ENCODE measurements at places on chromosomes 5 and 9.
A peak's percentile ranks its signal among the peaks of the same experiment; 100 is the strongest.

GRCh38 chr5:91407204-91407603 is 24.1 kb upstream of the ARRDC3 start:
- DNase-seq = no peak

DNA sequence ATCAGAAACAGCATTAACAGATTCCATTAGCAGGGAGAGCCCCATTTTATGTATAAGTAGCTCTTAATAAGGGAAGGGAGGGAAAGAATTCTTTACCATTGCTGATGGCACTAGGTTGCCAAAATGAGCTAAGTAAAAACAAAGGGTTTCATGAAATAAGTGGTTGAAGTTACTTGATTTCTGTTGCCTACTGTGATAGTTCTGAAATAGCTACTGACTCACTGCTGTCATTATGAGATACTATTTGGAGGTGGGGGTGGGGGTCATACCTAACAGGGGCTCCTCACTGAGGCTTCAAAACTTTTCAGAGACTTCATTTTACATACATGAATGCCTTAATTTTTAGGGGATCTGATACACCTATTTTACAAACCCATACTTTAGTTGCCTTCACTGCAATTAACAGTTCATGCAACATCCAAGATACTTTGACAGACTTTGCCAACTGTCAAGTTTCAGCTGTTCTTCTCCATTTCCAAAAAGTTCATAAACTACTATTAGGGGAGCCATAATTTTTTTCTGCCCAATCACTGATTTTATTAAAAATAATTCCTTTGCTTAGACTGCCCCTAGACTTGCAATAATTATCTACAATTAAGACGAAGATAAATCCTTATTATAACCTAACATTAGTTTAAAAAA is 4.6 kb downstream of the HOMER1 start:
- no peak for DNase-seq

DNA sequence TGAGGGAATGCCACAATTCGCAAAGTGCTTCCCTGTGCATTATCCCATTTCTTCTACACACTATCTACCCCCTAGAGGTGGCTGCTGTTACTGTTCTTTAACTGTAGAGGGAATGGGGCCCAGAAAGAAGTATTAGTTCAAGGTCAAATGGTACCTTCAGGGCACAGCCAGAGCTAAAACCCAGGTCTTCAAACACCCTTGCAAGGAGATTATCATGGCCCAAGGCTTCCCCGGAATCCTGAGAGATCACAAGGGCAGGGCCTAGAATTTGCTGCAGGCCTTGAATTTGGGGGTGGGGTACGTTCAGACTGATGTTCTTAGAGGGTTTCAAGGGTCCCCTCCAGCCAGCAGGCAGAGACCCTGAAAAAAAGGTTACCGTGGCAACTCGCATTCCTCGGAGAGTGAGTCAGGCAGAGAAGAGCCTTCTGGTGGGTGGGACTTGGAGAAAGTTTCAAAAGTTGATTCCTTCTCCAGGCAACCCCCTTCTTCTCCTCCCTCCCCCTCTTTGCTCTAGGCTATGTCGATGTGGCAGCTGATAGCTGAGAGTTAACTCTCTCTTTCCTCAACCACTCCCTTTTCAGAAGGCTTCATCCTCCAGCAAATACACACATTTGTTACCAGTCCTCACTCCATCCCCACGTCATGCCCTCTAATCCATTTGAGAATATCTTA is 1.9 kb downstream of the SPARC start:
- DNase-seq = no peak

GRCh38 chr9:129487658-129488483 is 133.0 kb downstream of the C9orf50 start:
- DNase-seq = no peak

DNA sequence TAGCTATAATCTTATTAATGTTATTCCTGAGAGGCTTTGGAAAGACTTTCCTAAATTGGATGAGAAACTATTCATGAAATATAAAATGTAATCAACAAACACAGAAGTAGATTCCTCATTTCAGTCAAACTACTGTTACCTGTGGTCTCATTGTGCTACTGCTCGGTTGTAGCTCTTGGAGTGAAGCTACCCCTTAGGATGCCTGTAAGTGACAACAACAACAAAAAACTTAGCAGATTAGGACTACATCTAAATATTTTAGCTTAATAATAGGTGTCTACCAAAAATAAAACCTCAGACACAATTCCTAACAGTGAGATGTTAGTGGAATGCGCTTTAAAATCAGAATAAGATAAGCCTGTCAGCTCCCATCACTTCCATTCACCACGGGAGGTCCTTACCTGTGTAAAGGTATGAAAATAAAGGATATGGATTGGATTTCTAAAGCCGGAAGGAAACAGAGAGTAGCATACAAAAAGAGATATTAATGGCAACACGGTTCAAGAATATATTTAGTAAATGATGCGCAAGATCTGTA is 369.2 kb downstream of the OSTF1 start:
- no peak for DNase-seq

- DNase-seq = no peak
These were observed 15.5 kb downstream of the ENC1 start for GRCh38 chr5:74624931-74625505.

DNA sequence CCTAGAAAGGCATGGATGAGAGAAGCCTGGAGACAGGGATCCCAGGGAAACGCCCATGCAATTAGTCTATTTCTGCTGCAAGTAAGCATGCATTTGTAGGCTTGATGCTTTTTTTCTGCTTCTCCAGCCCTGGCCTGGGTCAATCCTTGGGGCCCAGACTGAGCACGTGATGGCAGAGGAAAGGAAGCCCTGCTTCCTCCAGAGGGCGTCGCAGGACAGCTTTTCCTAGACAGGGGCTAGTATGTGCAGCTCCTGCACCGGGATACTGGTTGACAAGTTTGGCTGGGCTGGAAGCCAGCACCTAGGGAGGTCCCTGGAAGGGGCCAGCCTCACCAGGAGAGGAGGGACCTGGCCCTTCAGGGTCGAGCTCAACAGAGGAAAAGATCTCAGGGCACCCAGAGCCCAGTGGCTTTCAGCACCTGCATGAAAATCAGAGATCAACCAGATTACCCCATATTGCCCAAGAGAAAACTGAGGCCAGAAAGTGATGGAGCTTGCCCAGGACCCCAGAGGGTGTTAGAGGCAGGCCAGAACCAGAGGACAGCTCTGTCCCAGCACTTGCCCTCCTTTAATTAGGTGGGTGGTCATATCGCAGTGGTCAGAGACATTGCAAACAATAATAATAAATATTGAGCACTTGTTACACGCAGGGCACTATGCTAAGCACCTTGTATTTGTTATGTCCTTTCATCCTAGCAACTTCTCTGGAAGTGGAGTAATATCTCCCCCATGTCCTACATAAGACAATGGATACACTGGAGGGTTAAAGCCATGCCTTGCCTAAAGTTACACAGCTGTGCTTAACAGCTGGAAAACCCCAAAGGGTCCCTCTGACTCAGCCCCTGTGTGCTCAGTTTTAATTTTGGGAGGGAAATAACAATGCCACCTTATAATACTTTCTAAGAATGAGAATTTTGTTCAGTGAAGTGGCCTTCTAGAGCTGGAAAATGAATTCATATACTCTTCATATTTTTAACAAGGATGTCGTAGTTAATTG is 67.1 kb downstream of the KLF4 start:
- DNase-seq = peak; percentile 32

- no peak for DNase-seq
These were observed 27.7 kb upstream of the TNIP1 start for GRCh38 chr5:151108566-151108965.

- no peak for DNase-seq
These were observed 151.8 kb upstream of the GPR151 start for GRCh38 chr5:146667633-146668272.

DNA sequence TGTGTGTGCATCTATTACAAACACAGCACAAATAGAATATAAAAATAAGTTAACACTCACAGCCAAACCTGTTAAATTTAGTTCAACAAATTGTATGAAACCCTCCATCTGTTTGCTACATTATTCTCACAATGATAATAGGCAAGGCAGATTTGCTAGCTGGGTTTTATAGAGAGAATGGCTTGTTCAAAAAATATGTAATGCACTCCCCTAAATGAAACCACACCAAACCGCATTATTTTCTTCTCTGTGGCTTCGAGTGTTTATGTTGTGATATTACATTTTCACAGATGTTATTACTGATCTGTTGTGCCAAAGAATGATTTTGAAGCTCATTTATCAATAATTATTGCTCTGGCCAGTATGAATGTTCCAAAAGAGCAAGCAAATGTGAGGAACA is 92.9 kb downstream of the SPATA31D1 start:
- DNase-seq = no peak

DNA sequence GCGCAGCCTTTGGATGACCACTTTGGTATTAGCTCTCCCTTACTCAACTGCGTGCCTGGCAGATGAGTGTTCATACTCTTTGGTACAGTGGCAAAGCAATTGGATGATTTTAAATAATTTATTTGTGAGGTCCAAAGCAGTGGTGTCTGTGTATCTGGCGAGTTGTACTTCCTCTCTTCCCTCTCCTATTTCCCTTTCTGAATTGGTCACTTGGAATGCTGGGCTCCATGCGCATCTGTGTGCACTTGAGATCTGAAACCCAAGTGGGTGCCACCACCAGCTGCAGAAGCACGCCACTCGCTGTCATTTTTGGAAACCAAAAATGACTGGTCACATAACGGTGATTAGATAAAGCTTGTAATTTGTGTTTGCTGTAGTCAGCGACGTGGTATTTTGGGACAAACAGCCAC is 386.0 kb upstream of the KLF4 start:
- DNase-seq = no peak

DNA sequence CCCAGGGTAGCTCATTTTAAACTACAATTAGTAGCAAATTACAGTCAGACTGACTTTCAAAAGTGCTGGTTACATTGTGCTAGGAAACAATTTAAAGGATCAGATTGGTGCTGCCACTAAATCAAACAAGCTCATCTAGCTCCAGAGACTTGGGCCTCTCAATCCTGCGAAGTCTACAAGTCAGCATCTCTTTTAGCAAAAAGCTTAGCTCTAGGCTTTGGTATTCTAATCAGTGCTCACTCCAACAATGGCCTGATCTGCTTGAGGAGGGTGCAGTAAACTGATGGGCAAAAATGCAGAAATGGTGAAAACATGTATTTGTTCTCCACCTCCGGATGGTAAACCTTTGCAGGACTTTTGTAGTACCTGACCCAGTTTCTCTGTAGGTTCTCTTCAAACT is 47.0 kb upstream of the SEMA6A start:
- no peak for DNase-seq

- no peak for DNase-seq
These were observed 250.4 kb downstream of the NSG2 start for GRCh38 chr5:174295702-174296436.

DNA sequence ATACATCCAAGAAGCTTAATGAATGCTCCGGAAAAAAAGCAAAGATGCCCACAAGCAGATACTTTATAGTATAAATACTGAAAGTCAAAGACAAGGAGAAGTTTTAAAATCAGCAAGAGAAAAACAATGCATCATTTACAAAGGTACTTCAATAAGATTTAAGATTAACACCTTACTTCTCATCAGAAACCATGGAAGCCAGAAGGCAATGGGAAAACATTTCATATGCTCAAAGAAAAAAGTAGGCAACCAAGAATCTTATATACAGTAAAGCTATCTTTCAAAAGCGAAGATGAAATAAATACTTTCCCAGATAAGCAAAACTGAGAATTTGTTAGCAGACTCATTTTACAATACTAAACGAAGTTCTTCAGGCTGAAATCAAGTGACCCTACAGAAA is 51.1 kb downstream of the ABHD17B start:
- DNase-seq = no peak

GRCh38 chr9:94821098-94821887 is 94.8 kb downstream of the AOPEP start:
- no peak for DNase-seq

DNA sequence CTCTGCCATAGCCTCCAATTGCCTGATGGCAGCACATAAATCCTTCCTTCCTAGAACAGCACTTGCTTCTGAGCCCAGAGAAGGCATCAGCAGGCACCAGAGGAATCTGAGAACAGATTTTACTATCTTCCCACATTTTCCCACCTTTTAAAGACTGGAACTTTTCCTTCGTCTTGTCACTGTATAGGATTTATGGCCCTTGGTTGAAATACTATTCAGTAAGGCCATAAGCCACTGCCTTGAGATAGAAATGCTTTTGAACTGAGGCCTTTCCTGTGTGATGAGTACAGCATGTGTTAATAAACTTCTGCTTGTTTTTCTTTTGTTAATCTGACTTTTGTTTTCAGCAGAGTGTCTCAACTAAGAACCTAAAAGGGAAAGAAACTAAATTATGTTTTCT is 84.3 kb downstream of the MRPS27 start:
- DNase-seq = no peak

DNA sequence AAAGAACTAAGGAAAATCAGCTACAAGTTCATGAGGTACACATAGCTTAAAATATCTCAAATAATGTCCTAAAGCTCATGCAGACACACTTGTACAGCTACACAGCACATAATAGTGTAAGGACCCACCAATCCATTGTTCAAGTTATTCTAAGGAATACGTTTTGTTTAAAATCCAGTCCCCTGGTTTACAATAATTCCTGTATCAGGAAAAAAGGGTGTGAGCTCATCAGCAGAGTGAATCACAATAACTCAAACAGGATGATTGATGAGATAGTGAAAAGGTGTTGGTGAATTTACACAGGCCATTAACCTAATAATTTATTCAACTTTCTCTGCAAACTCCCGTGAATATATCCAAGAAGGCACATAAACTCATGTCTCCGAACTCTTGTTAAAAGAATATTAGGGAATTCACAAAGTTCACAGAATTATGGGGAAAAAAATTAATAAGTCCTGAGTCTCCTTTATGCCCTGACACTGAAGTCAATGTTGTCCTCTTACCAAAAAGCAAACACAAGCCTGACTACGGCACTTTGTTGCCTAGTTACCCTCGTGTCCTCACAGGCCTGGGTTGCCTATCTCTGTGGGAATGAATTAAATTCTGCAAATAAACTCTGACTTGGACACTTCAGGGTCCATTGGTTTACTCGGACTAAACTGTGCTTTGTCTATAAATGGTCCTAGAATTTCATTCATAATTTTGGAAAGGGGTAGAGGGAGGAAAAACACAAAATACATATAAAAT is 142.8 kb upstream of the PDE4D start:
- DNase-seq = no peak

- DNase-seq = no peak
These were observed 34.2 kb downstream of the AOPEP start for GRCh38 chr9:94760660-94761059.

- no peak for DNase-seq
These were observed 153.2 kb downstream of the MED10 start for GRCh38 chr5:6225121-6225607.

GRCh38 chr5:96115147-96115807 is 153.6 kb upstream of the ELL2 start:
- DNase-seq = no peak

DNA sequence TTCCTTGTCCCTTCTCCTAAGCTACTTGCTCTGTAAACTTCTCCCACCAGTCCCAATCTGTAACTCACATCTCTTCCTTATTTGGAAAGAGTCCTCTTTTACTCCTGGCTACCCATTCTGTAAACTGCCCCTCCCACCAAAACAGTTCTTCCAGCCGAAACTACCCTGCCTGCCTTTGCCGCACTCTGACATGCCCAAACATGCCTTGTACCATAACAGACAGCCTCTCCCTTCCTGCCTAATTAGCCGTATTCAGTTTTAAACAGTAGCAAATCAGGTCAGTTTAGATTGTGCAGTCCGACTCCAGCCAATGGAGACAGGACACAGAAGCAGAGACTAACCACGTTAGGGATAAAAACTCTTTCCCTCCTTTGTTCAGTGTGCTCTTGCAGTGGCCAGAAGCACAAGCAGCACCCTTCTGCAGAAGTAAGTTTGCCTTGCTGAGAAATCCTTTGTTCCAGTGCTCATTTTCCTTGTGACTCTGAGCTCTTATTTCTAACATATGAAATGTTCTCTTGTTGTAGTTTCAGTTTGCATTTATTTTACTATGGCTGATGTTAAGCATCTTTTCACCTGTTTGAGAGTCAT is 5.4 kb upstream of the GLT6D1 start:
- DNase-seq = no peak
